ENCODE measurements at places on chromosomes 6 and 20.

DNA sequence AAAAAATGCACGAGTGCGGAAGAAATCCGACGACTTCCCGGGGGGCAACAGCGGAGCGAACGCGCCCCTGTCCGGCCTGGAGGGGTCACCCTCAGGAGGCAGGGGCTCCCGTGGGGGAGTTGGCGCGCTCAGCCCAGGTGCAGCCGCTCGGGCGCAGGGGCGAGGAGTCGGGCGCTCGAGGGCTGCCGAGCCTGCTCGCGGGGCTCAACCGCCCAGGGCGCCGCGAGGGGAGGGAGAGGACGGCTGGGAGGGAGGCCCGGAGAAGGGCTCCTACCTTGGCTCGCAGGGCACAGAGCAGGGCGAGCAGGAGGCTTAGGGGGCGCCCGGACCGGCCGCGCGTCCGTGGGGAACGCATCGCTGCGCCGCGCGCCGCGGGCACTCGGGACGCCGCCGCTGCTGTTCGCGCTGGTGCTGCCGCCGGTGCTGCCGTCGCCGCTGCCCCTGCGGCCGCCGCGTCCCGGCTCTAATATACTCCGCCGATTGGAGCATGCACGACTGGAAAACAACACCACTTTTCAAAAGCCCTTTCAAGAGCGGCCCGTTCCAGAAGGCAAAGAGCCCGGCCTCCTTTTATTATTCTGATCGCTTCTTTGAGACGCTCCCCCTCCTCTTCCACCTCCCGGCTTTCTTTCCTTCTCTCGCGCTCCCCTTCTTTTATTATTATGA is 490 bp downstream of the JAG1 start:
- DNase-seq: no peak

- DNase-seq: no peak
These were observed 40.5 kb downstream of the MCM8 start for GRCh38 chr20:5990946-5991345.

GRCh38 chr6:42359021-42359420 is 92.7 kb downstream of the TRERF1 start:
- DNase-seq: no peak

DNA sequence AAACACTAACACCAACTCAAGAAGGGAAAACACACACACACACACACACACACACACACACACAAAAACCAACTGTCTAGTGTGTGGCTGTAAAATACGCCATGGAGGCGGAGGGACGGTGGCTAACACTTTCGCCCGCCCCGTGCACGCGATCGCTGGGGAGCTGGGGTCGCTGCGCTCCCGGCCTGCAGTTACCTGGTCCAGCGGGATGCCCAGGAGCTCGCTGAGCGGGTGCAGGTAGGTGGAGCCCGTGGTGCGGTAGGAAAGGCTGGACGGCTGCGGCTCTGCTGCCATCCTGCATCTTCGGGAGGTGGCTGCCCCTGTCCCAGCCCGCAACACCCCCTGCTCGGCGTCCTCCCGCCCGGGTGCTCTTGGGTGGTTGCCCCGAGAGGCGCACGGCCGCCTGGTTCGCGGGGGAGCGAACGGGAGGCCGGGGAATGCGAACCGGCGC is 303 bp downstream of the MBOAT1 start:
- peak; percentile 42 for DNase-seq

Data from fibroblast of skin of scalp (primary cell).